AG04450 (cell line): ENCODE measurements at places on chromosomes 13 and 19. TPM values are rescaled to one million over a fixed set of nuclear protein-coding genes. Genes with fewer than 3 reads are reported as not detected.

TRPC4 gene
- 1.4 and 1.8 TPM in 2 replicates for polyA plus RNA-seq

GRCh38 chr19:10774893-10775292, 57.0 kb downstream of the DNM2 start:
- DNase-seq = no peak

DNA sequence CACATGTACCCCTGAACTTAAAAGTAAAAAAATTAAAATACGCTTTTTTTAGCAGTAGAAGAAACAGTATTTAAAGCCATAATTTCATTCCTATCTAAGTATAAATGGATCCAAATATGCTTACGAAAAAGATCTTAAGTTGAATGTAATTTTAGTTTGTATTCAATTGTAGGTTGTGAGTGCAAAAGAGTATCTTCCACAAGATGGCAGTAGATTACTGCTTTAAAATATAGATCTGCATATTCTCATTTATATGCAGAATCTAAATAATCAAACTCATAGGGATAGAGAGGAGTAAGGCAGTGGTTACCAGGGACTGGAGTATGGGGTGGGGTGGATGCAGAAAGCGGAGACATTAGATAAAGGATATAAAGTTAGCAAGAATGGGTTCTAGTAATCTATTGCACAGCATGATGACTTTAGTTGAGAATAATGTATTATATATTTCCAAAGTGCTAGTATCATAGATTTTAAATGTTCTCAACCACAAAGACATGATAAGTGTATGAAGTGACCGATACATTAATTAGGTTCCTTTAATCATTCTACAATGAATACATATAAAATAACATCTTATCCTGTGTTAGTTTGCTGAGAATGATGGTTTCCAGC, 14.2 kb downstream of the OR7A17 start:
- DNase-seq = no peak

DNA sequence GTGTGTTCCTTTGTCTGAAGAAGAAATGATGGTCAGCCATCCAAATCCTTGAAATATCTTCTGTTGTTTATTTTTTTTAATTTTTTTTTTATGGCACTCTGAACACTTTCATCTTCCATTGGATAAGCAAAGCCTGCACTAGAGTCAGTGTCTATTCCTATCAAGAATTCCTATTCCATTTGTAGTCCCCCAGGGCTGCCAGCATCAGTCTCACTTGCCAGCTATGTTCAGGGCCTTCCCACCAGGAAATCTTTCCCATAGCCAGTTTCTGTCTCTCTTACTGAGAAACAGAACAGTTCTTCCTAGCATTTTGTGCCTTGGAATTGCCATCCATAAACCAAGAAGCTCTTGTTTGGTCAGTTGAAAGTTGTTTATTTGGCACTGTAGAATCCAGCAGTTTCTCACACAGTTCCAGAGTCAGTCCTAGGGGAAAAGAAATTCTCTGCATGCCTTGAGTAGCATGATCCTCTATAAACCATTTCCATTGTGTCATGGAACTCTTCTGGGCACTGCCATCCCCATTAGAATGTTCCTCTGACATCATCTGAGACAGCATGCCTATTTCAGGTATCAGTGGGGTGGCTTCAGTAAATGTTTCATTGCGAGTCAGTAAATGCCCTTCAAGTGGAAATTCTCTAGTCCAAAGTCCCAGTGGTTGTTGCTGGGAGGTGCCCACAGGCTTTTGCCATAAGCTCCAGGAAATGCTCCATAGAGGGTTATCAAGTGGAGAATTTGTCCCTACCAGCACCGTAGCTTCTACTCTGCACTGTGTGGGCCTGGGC, 18.7 kb upstream of the SPRYD7 start:
- DNase-seq = no peak

DNA sequence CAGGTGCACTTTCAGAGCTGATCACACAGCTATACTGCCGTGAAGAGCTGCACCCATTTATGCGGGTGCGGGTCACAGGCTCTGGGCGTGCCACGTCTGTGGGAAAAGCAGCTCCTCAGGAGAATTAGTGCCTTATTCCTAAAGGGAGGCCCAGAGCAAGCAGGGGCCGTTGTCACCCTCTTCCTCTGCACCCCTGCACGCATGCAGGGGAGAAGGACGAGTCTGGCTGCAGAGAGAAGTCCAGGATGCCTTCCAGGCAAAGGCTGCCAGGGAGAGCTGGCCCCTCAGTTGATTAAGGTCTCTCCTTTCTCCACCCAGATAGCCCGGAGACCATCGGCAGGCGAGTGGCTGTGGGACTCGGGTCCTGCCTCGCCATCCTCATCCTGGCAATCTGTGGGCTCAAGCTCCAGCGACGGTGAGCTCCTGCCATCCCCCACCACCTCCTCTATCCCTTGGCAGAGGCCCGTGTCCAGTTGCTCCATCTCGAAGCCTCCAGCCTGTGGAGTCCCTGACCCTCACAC, 3.1 kb upstream of the FFAR1 start:
- no peak for DNase-seq

DNA sequence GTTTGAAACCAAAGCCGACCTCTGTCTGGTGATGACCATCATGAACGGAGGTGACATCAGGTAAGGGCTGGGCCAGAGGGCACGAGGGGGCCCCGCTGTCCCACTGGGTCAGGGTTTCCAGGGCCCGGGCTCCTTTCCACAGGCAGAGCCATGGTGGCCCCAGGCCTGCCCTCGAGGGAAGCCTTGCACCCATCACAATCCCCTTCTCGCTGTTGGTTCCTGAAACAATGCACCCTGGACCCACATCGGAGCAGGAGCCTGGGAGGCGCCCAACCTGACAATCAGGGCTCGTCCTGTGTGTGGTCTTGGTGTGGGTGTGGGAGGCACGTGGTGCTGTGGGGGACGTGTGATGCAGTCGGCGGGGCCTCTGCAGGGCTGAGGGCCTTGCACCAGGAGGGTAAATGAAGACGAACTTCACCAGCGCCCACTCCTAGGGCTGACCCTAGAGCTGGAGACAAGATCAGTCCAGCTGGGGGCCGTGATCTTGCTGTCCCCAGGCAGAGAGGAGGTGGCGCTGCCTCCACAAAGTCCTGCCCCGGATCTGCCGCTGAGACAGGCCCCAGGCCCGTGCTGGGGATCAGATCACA, 2.8 kb downstream of the GRK1 start:
- DNase-seq = no peak

- no peak for DNase-seq
These were observed 748 bp downstream of the LMNB2 start for GRCh38 chr19:2455851-2456570.
